ENCODE measurements at places on chromosomes 12 and 14. TPM values are rescaled to one million over a fixed set of nuclear protein-coding genes. Genes with fewer than 3 reads are reported as not detected.

Gene LMNTD1
- total RNA-seq, result not detected

Gene PAX9
- total RNA-seq, result not detected

DNA sequence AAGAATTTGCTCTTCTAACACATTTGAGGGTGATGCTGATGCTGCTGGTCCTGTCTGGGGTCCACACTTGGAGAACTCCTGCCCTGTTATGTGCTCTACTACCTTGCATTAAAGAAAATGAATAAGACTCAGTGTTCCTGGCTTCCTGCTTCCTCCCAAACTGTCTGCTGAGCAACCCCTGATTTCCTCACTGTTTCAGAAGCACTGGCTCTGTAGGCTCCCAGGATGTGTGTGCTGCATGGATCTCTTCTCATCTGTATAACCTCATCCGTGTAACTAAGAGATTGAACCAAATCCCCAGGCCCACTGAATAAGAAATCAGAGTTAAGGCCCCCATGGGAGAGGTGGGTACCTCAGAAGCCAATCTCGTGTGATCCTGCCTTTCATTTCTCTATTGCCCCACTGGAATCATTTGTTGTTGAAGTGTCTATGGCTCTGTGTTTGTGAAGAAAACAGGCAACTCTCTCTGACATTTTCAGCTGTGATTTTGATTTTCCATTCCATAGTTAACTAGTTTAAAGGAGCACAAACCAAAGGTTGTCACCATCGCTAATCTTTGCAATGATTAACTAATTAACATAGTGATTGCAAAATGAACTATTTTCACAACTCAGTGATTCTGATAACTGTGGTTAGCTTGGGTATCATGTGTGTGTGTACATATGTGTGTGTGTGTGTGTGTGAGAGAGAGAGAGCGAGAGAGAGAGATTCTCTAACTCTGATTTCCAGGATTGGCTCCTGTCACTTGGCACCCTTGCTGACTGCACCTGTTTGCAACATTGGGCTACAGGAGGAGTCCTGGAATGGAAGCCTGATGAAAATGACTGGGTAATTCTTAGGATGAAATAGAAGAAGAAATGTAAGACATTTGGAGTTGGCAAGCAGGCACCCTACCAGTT, 196.2 kb downstream of the SLC38A4 start:
- DNase-seq, result no peak

Gene RHOJ
- not detected for total RNA-seq

Gene TMEM117
- 2.4 TPM for total RNA-seq

Gene TGFB3
- 3.8 TPM for total RNA-seq

Gene HAL
- total RNA-seq, result 0.50 TPM

Gene PLEKHG7
- total RNA-seq, result not detected

Gene JAG2
- total RNA-seq, result 7.1 TPM

- no peak for DNase-seq
Observed at GRCh38 chr12:52244615-52244994, 11.6 kb downstream of the KRT7 start.

- DNase-seq, result no peak
Observed at GRCh38 chr12:96155781-96156180, 38.4 kb upstream of the ELK3 start.

Measured in natural killer cell treated with Interleukin-12 subunit alpha and Interleukin-12 subunit beta and Interleukin-15 and Interleukin-18, amount 100 ng/mL, for 72 hours (primary cell).